ENCODE measurements at places on chromosomes 6 and 20.

DNA sequence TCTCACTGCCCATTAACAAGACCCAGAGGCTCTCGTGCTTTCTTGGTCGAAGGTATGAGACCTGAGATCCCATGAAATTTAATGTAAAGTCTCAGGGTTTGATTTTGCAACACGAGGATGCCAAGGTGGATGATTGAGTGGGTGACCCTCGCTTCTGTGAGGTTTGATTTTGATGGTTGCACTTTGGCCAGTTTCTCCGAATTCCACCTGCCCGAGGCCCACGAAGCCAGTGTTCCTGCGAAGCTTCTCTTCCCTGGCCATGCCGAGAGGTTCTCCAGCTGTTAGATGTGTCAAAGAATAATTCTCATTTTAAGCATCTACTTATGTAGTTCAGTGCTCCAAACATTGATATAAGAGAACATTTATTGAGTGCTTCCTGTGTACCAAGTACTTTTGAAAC lies at the start of gene KIF25:
Gene KIF25 (plus strand): TSS at position 30 of the 400 bp plus-strand sequence. CDS start 31,915 bp downstream, outside the sequence.
- no peak for DNase-seq

DNA sequence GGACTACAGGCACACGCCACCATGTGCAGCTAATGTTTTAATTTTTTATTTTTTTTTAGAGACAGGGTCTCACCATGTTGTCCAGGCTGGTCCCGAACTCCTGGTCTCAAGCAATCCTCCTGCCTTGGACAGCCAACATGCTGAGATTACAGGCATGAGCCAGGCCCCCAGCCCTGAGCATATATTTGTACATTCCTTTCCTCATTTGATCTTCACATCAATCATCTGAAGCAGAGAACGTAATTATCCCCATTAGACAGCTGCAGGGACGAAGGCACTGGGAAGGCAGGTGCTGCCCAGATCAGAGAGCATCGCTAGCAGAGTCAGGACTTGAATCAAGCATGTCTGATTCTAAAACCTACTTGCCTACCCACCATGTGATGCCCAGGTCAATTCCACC lies 41.0 kb upstream of the SIRPA start:
- peak; percentile 10 for DNase-seq

DNA sequence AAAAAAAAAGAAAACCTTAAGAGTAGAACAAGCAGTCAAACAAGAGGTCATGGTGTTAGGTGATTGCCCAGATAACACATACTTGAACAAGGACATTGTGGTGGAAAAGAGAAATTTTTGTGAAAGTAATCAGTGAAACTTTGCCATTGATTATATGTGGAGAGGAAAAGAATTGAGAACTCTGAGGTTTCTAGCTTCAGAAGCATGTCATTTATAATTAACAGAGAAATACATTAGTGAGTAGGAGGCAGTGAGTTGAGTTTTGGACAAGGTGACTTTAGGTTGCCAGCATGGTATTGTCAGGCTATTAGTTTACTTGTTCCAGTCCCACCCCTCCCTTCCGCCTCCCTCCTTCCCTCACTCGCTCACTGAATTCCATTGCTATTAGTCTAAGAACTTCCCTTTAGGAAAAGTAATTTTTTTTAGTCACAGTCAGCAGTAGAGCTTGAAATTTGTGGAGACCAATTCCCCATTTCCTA lies 17.2 kb downstream of the TAB2 start:
- DNase-seq: no peak

GRCh38 chr20:47048054-47048453 lies 153.4 kb downstream of the EYA2 start:
- no peak for DNase-seq

DNA sequence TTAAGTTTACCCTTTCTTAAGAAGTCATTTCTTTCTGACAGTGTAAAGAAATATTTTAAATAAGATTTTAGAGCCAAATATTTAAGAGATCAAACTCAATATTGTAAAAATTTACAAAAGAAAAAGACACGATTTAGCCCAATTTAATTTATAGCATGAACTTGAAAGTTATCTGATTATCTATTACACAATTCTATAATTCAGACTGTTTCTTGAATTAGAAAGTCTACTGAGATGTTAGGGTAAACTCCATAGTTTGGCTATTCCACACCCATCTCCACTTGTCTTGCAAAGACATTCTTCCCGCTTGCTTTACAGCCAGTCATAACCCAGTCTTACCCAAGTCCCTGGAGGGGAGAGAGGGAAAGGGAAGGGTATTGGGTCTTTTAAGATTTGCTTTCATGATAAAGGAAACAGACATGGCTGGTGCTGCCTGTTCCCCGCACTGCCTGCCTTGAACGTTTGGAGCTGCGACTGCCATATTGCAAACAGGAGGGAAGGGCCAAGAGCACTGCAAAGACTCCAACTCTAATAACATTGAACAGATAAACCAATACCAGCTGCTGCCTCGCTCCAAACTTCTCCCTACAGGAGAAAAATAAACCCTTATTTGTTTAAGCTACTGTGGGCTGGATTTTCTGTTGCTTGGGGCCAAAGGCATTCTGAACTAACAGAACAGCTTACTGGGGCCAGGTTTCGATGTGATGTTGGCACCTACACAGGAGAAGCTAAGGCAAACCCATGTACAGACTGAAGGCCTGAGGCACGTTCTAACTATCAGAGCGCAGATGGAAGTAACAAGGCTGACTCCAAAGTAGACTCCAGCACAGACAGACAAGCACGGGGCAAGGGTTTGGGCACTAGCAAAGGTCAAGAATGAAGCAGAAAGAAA lies 552.3 kb upstream of the JARID2 start:
- no peak for DNase-seq

DNA sequence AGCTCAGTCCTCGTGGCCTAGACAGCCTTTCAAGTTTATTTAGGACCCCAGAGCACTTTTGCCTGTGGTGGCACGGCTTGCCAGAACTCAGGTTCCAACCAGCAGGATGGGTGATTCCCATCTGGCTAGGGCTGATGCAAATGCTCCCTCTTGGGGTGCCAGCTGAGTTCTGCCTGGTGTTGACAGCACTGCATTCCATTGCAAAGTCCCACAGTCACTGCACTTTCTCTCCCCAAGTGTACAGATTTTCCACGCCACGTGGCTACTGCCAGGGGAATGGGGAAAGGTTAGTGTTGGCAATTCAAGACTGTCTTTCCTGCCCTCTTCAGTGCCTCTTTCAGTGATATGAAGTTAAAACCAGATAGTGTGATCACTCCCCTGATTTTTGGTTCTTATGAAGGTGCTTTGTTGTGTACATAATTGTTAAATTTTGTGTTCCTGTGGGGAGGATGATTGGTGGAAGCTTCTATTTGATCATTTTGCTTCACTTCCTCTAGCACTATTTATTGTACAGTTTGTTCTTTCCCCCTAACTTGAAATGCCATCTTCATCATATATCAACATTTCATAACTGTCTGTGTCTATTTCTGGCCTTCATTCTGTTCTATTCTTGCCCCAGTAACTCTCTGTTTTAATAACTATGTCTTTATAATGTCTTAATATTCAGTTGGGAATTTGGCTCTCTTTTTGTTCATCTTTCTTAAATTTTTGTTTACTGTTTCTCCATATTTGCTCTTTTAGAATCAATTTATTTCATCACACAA lies 86.2 kb downstream of the CFAP61 start:
- no peak for DNase-seq

- no peak for DNase-seq
Observed at GRCh38 chr20:62979876-62980373, 26.8 kb downstream of the BHLHE23 start.

DNA sequence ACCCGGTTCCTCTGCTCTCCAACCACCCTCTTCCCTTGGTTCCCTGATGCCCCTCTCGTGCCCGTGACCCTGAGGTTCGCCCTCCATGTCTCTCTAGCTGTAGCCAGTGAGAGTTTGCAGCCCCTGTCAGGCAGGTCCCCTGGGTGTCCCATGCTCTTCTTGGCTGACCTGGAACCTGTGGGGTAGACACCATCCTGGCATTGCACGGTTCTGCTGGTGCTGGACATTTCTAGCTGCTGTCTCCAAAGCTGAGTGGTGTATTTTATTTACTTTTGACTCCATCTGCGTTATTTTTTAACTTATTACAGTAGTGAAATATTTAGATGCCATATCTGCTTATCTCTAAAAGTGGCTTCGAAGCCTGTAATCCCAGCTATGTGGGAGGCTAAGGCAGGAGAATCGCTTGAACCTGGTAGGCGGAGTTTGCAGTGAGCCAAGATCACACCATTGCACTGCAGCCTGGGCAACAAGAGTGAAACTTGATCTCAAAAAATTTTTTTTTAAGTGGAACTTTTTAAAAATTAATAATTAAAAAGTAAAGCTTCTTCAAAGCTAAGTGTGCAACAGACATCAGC lies 12.5 kb downstream of the ENTPD6 start:
- no peak for DNase-seq

DNA sequence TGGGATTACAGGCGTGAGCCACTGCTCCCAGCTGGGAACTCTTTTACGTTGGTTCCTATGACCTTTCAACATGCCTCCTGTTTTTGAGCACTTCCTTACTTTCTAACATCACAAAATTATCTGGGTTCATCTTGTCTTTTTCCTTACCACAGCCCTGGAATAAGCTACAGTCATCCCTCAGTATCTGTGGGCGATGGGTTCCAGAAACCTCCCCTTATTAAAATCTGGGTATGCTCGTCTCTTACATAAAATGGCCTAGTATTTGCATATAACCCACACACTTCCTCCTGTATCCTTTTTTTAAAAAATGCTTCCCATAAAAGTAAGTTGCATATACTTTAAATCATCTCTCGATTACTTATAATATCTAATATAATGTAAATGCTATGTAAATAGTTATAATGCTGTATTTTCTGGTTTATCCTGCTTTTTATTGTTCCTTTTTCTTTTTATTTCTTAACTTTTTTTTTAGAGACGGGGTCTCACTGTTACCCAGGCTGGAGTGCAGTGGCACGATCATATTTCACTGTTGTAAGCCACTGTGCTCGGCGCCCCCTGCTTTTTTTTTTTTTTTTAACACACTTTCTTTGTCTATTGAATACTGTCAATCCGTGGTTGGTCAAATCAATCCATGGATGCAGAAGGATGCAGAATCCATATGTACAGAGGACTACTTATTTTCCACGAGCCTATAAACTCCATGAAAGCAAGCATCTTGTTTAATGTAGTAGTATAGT lies 9.2 kb downstream of the RPF2 start:
- no peak for DNase-seq
